ENCODE measurements at places on chromosomes 6 and 20. TPM values are rescaled to one million over a fixed set of nuclear protein-coding genes. Genes with fewer than 3 reads are reported as not detected.

- peaks cover 10% of the 10 kb centered on the region for H3K36me3 ChIP-seq
- H3K4me1 ChIP-seq = peaks cover 10% of the 10 kb centered on the region
- no peaks in the 10 kb centered on the region for H3K27me3 ChIP-seq
- peak; percentile 49 for DNase-seq
- no peak overlapping the region for H3K27ac ChIP-seq
Observed at GRCh38 chr6:143507358-143508145, 4.0 kb downstream of the FUCA2 start.

Gene SLC17A1
- not detected for total RNA-seq

Gene BPIFB1
- not detected for total RNA-seq

Gene BCL2L1
- total RNA-seq = 45.5 TPM

Gene GNMT
- total RNA-seq = not detected

Gene FAM217A
- not detected for total RNA-seq

DNA sequence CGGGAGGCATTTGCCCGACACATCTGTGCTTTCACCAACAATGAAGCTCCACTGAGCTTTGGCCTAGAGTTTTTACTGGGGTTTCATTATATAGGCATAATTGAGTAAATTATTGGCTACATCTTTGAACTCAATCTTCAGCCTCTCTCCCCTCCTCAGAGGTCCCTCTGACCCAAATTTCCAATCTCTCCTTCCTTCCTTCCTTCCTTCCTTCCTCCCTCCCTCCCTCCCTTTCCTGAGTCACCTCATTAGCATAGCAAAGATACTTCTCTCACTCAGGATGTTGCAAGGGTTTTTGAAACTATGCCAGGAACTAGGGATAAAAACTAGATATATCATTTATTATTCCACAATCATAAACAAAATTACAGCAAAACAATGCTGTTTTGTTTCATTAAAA lies 238.2 kb upstream of the PRND start:
- H3K36me3 ChIP-seq = no peaks in the 10 kb centered on the region
- H3K27me3 ChIP-seq = no peaks in the 10 kb centered on the region
- peaks cover 4% of the 10 kb centered on the region for H3K4me1 ChIP-seq
- peak; percentile 69 for DNase-seq

DNA sequence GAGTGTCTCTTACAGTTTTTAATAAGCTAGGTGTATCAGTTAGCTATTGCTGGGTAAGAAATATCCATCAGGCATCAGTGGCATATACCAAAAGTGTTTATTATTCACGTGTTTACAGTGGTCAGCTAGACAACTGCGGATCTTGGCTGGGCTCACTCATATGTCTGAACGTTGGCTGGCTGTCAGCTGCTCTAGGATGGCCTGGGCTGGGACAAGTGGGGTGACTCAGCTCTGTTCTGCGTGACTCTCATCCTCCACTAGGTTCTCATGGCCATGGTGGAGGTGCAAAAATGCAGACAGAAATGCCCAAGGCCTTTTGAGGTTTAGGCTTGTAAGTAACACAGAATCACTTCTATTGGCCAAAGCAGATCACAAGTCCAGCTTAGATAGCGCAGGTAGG lies 22.0 kb downstream of the ZNF341 start:
- H3K4me1 ChIP-seq = no peaks in the 10 kb centered on the region
- H3K27ac ChIP-seq = no peak overlapping the region
- H3K27me3 ChIP-seq = no peaks in the 10 kb centered on the region
- peaks cover 22% of the 10 kb centered on the region for H3K36me3 ChIP-seq
- DNase-seq = peak; percentile 38

DNA sequence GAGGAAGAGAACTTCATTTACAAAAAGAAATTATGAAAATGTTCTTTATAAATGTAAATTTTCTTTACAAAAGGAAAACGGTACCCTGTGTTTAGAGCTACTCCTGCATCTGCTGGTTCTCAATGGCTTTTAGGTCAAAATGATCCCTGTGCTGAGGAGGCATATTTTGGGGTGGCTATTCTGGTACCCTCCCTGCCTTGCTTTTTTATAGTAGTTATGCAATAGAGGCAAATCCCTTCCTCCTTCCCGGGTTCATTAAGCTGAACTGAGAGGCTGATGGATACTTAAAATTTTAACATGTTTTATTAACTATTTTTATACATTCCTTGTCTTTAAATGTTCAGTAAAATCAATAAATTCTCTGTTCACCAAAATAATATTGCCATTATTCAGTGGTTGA lies 38.9 kb downstream of the KLHL32 start:
- H3K36me3 ChIP-seq = no peaks in the 10 kb centered on the region
- no peak overlapping the region for H3K4me3 ChIP-seq

GRCh38 chr20:31516166-31516565 lies 1.9 kb downstream of the HM13 start:
- peaks cover 19% of the 10 kb centered on the region for H3K4me1 ChIP-seq
- peaks cover 10% of the 10 kb centered on the region for H3K36me3 ChIP-seq
- no peak for DNase-seq
- H3K4me3 ChIP-seq = no peak overlapping the region
- H3K27ac ChIP-seq = no peak overlapping the region
- no peaks in the 10 kb centered on the region for H3K27me3 ChIP-seq

- DNase-seq = no peak
- no peak overlapping the region for H3K27ac ChIP-seq
- H3K4me1 ChIP-seq = no peaks in the 10 kb centered on the region
- no peaks in the 10 kb centered on the region for H3K27me3 ChIP-seq
- no peak overlapping the region for H3K4me3 ChIP-seq
Observed at GRCh38 chr6:12974551-12974950, 258.0 kb downstream of the PHACTR1 start.

Gene CLVS2
- not detected for total RNA-seq

DNA sequence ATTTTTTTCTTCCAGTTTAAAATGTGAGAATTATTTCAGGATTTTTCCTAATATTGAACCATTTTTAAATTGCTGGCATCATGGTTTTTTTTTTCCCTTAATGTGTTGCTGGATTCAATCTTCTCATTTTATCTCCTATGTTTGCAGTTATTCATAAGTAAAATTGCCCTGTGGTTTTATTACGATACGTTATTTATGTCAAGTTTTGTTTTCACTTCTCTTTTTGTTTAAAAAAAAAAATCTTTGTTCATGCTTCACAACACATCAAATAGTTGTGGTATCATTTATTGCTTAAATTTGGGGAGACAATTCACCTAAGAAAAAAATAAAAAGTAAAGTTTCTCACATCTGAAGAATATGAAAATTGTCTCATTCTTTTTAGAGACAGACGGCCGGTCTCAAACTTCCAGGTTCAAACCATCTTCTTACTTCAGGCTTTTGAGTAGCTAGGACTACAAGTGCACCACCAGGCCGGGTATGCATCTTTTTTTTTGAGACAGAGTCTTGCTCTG lies 239.3 kb upstream of the ID4 start:
- no peaks in the 10 kb centered on the region for H3K4me1 ChIP-seq

DNA sequence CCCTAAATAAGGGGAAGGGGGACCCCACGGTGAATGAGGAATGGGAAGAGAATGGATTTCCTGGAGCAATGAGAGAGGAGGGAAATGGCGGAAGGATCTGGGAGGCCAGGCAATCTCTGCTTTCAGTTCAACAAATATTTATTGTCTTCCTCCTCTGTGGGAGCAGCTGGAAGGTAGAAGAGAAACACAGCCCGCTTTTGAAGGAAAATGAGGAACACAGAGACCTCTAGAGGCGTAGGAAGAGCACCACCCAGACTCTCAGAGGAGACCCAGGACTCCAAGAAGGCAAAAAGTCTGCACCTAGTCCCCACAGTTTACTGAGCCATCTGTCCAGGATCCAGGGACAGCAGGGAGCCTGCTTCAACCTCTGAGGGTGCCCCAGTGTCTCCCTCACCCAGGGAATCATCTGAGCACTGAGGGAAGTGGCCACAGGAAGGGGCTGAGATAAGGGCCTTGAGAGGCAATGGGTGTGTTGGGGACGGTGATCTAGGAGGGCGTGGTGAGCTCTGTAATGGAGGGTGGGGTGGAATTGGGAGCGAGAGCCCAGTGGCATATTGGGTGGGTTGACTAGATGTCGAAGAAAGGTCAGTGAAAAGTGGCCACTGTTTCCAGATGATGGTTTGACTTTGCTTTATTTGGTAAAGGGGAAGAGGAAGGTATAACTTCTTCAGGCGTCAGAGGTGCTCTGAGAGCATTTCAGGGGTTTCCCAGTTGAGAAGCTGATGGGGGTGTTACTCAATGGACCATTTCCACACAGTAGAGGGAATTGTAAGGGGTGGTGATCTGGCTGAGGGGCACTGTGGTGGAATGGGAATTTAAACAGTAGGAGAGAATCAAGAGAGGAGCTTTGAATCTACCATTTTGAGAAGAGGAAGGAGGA lies 610 bp downstream of the PSORS1C1 start:
- H3K27ac ChIP-seq = peak overlapping the region; percentile 29
- H3K4me3 ChIP-seq = no peak overlapping the region
- peak; percentile 42 for DNase-seq
- H3K27me3 ChIP-seq = peaks cover 14% of the 10 kb centered on the region
- peaks cover 11% of the 10 kb centered on the region for H3K4me1 ChIP-seq

DNA sequence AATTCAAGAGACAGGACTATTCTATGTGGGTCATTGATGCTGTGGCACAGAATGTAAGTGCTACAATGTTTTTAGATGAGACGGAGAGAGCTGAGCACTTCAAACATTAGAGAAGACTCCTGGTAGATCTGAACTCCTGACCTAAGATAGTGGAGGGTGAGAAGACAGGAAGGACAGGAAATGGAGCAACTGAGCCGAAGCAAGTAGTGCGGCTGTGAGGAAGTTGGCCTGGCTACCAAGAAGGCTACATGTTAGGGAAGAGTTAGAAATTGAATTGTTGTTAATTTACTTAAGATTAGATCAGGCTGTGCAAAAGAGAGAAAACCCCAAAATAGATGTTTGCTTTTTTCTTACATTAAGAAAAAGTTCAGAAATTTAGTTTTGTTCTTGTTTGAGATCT lies 14.4 kb upstream of the MLIP start:
- no peak for DNase-seq
- no peaks in the 10 kb centered on the region for H3K4me1 ChIP-seq
- H3K36me3 ChIP-seq = no peaks in the 10 kb centered on the region
- no peaks in the 10 kb centered on the region for H3K27me3 ChIP-seq
- no peak overlapping the region for H3K27ac ChIP-seq
- H3K4me3 ChIP-seq = no peak overlapping the region

- no peak overlapping the region for H3K4me3 ChIP-seq
- H3K36me3 ChIP-seq = no peaks in the 10 kb centered on the region
- DNase-seq = no peak
Observed at GRCh38 chr20:62824476-62825332, 7.9 kb downstream of the COL9A3 start.

Gene CARMIL1
- total RNA-seq = 3.3 TPM

Gene PNLDC1
- total RNA-seq = not detected

Gene PACSIN1
- total RNA-seq = not detected

Gene COL9A3
- 0.28 TPM for total RNA-seq

- H3K4me3 ChIP-seq = no peak within 1 kb of the TSS
- H3K27me3 ChIP-seq = no peaks in the 10 kb centered on the region
- H3K36me3 ChIP-seq = no peaks in the 10 kb centered on the region
- no peak for DNase-seq
- 0 out of 2 replicates have a peak, but pooled peaks cover 4% of the 10 kb centered on the region for H3K4me1 ChIP-seq
Observed at GRCh38 chr6:132713352-132714134, at the start of gene VNN1. VNN1 (minus strand) TSS chr6:132714055; CDS start chr6:132714035, 20 bp downstream.

DNA sequence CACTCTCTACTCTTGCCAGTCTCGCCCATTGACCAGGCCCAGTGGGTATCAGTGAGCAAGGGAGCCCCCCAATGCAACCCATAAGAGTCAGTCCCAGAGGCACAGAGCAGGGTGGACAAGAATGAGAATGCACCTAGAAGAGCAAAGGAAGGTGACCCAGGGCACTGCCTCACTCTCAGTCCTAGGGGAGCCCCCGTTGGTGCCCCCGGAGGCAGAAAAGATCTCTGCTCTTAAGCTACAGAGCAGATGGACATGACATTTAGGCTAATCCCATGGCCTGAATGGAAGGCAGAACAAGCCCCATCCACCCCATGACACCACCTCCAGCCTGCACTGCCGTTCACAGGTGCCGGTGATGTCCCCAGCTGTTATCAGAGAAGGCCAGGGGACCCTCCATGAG lies 50.7 kb upstream of the PLEKHG1 start:
- H3K27ac ChIP-seq = no peak overlapping the region
- H3K4me3 ChIP-seq = no peak overlapping the region
- no peak for DNase-seq
- no peaks in the 10 kb centered on the region for H3K4me1 ChIP-seq
- H3K36me3 ChIP-seq = no peaks in the 10 kb centered on the region

DNA sequence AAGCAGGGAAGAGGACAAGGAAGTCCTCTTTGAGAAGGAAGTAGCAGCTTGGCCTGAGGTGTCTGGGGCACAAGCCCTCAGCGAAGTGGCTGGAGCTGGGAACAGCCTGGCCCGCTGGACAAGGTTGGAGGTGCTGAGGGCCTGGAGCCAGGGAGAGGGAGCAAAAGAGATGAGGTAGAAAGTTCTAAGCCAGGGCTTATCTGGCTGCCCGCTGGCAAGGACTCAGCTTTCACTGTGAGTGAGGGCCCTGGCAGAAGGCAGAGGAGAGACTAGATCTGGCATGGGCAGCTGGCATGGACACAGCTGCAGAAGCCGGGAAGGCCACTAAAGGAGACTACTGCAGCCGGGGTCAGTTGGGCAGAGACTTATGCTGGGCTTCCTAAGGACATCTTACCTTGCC lies 21.8 kb upstream of the PCMTD2 start:
- H3K27ac ChIP-seq = no peak overlapping the region
- no peak overlapping the region for H3K4me3 ChIP-seq
- H3K36me3 ChIP-seq = no peaks in the 10 kb centered on the region
- H3K4me1 ChIP-seq = no peaks in the 10 kb centered on the region
- peaks cover 9% of the 10 kb centered on the region for H3K27me3 ChIP-seq
